Stimulated activated CD4-positive, alpha-beta T cell treated with anti-CD3 and anti-CD28 coated beads, Interleukin-1b, Interleukin-23, amount 100 ng/mL, for 24 hours (primary cell): ENCODE measurements at places on chromosomes 4 and X.

GRCh38 chrX:136865270-136866158, 15.0 kb downstream of the RBMX start:
- DNase-seq, result no peak

GRCh38 chr4:76211769-76212708, 1.6 kb downstream of the SCARB2 start:
- DNase-seq, result no peak

DNA sequence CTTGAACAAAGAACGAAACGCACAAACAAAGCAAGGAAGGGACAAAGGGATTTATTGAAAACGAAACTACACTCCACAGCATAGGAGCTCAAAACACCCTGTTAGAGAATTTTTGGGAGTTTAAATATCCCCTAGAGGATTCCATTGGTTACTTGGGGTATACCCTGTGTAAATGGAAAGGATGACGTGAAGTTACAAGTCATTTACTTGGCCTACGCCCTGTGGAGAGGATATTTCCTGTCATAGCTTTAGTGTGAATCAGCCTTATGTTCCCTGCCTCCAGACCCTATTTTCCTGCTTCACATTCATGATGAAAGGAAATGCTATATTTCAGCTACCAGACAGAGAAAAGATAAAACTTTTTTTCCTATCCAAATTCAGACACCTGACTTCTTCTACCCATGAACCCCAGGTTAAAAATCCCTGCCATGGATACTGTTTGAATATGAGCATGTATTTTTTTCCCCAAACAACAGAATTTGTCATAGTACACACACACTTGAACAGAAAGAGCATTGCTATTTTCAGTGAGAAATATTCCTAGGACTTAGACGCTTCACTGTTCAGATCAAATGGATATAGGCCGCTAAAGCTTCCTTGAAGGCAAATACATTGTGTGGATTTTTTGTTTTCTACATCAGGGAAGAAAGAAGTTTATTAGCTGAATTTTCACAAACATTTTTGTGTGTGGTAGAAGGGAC, 20.4 kb downstream of the PIN4 start:
- no peak for DNase-seq

DNA sequence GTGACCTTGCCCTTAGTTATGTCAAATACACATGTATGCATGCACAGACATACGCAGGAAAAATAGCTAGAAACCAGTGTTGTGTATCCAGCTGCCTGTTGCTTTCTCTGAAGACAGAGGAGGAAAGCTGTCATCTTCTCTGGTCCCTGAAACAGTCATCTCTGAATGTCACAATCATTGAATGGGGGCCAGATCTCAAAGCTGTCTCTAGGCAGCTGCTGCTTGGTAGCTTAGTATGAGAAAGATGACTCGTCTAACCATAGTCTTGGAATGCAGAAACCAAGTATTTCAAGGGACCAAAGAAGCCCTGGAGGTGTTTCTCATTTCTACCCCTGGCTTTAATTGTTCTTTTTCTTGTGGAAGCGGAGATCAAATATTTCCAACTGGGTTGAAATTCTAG, 4.0 kb downstream of the GRIA3 start:
- DNase-seq, result no peak

GRCh38 chrX:84320023-84320422, 132.0 kb upstream of the RPS6KA6 start:
- DNase-seq, result no peak

DNA sequence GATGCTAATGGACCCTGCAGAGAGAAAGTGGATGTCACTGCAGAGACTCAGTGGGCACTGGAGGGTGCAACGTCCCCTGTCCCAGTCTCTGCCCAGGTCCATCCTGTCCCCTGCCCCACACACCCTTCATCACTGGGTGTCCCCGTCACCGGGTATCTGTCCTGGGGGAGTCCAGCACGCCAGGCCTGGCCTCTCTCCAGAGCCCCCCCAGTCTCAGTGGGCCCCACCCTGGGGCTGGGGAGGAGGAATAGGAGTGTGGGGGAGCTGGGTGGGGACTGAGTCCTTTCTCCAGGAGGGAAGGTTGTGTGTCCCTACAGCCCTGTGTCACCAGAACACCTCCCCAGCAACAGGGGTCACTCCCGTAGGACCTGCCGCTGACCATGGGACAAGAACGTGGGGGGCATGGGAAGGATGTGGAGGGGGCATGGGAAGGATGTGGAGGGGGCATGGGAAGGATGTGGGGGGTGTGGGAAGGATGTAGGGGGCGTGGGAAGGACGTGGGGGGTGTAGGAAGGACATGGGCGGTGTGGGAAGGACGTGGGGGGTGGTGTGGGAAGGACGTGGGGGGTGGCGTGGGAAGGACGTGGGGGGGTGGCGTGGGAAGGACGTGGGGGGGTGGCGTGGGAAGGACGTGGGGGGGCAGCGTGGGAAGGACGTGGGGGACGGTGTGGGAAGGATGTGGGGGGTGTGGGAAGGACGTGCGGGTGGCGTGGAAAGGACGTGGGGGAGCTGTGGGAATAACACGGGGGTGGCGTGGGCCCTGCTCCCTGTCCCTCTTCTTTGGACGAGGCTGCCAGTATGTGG, 21.0 kb upstream of the SPON2 start:
- DNase-seq, result no peak

DNA sequence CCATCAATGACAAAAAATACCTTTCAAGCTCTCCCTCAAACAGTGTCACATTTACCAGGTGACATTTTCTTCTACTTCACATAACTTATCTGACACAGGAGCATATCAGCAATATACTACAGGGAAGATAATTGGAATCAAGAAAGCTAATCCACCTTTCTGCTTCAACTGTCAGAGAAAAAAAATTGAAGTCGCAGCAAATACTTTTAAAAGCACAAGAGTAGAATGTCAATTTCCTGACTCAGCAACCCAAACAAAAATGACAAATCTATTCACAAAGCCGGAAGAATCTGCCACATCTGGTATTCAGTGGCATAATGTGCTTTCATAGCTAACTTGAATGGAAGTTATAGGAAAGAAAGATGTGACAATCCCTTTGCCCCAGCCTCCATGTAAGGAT, 36.7 kb downstream of the AGA start:
- DNase-seq, result no peak

DNA sequence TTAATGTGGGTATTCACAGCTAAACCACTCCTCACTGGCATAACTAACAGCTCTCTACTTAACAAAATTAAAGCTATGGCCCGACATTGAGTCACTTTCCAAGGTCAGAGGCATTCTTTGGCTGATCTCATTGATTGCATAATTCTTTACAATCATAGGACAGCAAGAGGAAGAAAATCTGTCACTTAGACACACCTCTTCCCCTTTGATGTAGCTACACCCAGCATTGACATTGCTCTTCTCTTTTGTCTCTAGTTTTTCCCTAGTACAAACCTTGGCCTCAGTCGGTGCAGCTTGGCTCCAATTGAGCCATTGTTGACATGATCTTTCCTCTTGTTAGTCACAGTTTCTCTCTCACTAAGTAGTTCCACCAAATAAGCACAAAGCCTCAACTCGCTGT, 313.3 kb upstream of the ACTRT1 start:
- no peak for DNase-seq

DNA sequence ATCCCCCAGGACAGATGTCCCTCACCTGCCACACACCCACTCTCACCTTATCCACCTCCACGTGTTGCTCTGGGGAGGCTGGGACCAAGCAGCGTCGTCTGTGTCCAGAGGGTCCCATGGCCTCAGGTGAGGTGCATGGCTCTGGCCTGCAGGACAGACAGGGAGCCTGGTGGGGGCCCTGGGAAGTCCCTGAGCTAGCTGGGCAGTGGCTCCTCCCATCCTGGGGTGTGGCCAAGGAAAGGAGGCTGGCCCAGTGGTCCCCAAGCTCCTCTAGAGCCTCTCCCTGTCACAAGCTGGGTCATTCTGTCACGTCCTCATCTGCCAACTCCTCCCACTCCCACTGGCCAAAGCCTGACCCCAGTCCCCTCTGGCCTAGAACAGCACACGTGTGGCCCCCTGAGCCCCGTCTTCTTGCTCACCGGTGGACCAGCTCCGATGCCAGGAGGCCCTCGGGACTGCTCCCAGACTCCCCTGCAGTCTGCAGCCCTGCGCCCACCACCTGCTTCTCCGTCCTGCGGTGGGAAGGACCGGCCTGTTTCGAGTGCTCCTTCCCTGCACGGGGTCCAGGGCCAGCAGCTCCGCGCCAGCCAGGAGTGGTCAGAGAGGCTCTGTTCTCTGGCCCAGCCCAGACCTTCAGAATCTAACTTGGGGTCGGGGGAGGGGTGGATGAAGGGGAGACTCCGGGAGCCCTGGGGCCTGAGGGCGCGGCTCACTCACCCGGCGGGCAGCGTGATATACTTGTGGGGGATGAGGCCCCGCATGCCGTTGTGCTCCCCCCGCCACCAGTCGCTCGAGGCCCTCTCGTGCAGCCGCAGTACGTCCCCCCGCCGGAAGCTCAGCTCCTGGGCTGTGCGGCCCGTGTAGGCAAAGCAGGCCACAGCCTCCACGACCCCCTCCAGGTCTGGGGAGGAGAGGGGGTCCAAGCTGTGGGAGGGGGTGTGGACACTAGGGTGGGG, 4.8 kb downstream of the AVPR2 start:
- DNase-seq, result no peak

DNA sequence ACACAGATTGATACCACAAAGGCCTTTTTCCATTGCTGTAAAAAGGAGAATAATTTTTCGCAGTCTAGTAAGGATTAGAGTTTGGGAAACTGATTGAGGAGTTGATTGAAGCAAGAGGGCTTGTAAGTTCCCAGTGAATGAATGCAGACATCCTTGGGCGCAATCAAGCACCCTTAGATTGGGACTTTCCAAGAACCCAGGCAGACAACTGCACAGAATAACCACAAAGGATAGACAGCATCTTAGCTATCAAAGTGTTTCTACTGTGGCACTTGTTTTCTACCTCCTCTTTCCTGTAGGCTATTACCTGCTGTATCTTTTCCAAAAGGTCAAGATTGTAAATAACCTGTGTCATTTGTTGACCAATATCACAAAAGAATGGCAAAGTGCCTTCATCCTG, 2.6 kb downstream of the COX18 start:
- no peak for DNase-seq

- DNase-seq, result no peak
Measured at GRCh38 chr4:38411092-38411491, 252.9 kb upstream of the KLF3 start.

DNA sequence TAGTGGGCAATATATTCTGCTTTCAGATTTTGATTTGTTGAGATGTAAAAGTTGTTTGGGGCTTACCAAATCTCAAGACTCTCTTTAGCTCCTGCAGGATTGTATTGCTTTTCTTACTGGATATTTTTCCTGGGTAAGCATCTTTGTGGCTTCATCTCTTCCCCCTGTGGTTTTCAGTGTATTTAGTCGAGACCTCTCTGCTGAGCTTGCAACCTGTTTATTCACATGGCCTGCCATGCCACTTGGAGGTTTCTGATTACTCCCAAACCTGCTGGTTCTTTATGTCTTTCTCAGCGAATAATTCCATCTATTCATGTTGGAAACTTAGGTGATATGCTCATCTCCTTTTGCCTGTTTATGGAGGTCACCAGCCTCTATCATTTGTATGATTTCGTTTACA, 10.9 kb downstream of the CCNG2 start:
- DNase-seq, result no peak

- no peak for DNase-seq
Measured at GRCh38 chr4:147984065-147984777, 252.3 kb downstream of the ARHGAP10 start.

GRCh38 chr4:19262467-19262866, 989.2 kb upstream of the SLIT2 start:
- DNase-seq, result no peak

GRCh38 chr4:161320377-161320776, 843.4 kb downstream of the FSTL5 start:
- DNase-seq, result no peak
